ENCODE measurements at places on chromosomes 16 and 17.

GRCh38 chr17:69179227-69179952 lies 37.7 kb upstream of the ABCA6 start:
- no peak for DNase-seq

DNA sequence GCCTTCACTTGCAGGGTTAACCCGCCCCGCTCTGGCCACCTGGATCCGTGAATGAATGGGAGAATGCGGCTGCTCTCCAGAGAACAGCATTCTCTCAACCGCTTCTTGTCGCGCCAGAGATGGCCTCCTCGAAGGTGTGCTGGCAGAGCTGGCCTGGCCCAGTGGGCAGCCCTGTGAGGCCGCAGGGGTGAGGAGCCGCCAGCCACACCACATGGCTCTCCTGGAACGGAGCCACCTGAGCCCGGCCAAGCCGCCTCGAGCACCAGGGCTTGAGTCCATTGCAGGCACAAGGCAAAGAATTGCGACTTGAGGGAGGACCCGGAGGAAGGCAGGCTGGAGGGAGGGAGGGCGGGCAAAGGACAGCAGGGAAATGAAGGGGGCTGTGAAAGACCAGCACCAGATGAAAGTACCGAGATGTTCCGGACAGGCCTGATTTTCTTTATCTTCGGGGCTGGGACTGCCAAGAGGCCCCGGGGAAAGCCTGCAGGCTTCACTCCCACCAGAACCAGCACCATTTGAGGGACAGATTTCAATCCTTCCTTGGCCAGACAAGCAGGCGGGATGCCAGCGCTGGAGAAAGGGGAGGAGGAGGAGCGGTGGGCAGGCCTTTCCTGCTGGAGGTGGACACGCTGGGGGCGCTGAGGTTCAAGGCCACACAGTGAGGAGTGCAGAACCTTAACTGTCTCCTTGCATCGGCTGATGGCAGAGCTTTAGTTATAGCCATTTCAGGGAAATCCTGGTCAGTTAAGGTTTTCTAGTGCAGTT lies 69.4 kb downstream of the MRC2 start:
- DNase-seq: no peak

GRCh38 chr16:88806491-88807111 lies 3.0 kb downstream of the CDT1 start:
- no peak for DNase-seq

- no peak for DNase-seq
Observed at GRCh38 chr16:87835882-87836331, 33.4 kb downstream of the SLC7A5 start.

DNA sequence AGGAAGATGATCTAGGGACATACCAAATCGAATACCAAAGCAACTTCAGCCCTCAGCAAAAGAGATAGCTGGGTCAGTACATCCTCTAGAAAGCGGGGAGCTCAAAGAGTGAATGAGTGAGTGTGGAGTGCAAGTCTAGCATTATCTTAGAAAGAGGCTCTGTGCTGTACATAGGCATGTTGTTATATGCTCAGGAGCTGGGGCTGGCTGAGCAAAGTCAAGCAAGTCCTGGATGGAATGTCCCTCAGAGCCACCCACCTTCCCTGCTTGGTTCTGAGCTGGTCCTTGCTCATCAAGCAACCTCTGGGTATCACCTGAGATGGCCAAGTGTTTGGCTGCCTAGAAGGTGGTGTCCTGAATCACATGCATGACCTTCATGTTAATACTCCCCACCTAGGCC lies 4.9 kb upstream of the KLHL11 start:
- no peak for DNase-seq

DNA sequence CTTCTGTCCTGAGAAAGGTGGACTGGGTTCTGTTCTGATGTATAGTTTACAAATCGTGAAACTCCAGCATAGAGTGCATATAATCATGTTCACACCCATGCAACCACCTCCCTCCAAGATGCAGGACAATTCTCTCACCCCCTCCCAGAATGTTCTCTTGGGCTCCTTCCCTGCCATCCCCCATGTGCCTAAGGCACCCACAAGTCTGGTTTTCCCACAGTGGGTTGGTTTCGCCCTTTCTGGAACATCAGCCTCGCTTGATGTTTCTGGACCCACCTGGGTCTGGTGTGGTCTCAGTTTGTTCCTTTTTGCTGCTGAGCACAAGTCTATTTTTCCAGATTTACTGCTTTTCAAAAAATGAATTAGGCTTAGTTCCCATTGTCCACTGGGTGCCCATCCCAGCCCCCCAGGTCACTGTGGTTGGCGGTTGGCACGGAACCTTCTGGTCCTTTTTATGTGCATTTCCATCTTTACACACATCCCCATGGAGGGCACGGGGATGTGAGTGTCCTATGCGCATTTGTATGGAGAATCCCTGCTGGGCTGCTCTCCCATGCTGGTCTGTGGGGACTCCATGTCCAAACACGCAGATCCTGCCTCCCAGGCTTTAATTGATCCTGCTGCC lies 19.0 kb downstream of the MAP2K3 start:
- DNase-seq: no peak

- DNase-seq: no peak
Observed at GRCh38 chr17:13135506-13135905, 117.7 kb upstream of the ELAC2 start.

GRCh38 chr16:73060892-73061490 lies 13.1 kb upstream of the ZFHX3 start:
- DNase-seq: no peak

DNA sequence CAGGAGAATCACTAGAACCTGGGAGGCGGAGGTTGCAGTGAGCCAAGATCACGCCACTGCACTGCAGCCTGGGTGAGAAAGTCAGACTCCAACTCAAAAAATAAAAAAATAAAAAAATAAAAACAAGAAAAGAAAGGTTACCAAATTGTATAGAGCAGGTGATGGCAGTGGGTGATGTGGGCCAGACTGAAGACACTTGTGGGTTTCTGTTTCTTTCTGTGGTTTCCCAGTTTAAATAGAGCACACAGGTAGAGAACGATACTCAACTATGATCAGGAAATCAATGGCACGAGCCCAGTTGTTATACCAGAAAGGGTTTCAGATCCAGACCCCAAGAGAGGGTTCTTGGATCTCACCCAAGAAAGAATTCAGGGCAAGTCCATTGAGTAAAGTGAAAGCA lies 32.6 kb downstream of the NUBP1 start:
- DNase-seq: no peak

Data from activated CD8-positive, alpha-beta memory T cell treated with anti-CD3 and anti-CD28 coated beads, Interleukin-2, amount 50 U/mL, for 48 hours (primary cell).